NCI-H774 (cell line): ENCODE measurements at places on chromosomes 11 and 22.
A peak's percentile ranks its signal among the peaks of the same experiment; 100 is the strongest.

- DNase-seq, result no peak
Measured at GRCh38 chr11:15499674-15500073, 385.0 kb downstream of the INSC start.

DNA sequence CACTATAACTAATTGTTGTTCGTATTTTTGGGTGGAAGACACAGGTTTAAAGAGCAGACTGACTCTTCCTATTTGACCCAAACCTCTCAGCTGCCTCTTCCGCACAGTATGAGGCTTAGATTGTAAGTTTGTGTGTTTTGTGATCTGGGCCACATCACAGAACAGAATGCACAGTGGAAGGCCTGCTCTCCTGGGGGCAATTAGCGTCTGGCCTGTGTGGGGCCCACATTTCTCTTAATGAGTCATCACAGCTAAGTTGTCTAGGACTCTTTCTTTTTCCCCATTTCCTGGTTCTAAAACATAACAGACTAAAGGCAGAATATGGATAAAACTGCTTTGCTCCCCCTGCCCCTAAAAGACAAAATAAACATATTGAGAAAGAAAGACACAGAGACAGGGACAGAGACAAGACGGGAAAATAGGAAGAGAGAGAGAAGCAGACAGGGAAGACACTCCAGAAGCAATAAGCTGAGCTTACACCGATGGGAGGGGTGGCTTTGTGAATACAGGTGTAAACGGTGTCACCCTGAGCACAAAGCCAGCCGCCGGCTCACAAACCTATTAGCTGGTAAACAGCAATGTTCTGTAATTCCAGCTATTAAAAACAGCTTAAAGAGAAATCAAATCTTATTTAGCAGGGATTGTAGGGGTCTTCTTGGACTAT, 127.4 kb upstream of the OPCML start:
- peak; percentile 63 for DNase-seq

- DNase-seq, result no peak
Measured at GRCh38 chr11:26142891-26143290, 189.0 kb upstream of the ANO3 start.

DNA sequence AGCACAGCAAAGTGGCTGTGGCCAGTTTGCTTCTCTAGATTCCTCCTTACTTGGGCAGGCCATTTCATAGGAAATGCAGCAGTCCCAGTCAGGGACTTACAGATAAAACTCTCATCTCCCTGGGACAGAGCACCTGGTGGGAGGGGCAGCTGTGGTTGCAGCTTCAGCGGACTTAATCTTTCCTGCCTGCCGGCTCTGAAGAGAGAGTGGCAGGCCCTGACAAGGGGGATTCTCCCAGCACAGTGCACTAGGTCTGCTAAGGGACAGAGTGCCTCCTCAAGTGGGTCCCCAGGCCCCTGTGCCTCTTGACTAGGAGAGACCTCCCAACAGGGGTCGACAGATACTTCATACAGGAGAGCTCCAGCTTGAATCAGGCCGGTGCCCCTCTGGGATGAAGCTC, 1649.1 kb downstream of the LRRC4C start:
- no peak for DNase-seq

GRCh38 chr11:47854667-47855066, 6.5 kb upstream of the NUP160 start:
- DNase-seq, result no peak

DNA sequence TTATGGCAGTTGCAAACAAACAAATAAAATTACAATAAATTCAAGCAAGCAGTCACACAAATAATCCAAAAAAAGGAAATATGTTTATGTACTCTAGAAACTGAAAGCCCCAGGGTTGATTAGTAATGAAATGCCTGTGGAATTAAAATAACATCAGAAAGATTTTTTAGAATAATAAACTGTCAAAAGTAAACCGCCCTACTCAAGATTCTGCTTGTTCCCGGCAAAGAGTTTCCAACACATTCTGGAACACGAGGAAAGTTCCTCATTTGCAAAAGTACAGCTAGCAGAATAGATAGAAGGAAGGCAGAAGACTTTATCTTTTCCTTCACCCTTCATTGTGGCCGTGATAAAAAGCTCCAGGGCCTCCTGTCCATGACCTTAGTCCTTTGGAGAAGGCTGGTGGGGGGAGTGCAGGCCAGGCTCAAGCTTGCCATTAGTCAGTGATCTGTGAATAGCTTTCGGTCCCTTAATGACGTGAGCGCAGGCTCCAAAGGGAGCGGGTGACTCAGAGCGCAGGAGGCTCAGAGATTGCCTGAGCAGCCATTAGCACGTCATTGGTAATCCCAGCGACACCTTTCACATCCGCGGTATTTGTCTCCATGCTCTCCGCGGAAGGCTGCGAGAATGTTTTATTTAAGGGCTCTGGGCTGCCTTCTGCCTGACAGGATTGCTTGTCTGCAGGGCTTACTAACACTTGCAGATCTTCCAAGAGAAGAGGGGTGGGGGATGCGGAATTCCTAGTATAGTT, 458.3 kb downstream of the METTL15 start:
- peak; percentile 58 for DNase-seq

GRCh38 chr22:36733271-36733670, 29.7 kb upstream of the CACNG2 start:
- DNase-seq, result no peak

DNA sequence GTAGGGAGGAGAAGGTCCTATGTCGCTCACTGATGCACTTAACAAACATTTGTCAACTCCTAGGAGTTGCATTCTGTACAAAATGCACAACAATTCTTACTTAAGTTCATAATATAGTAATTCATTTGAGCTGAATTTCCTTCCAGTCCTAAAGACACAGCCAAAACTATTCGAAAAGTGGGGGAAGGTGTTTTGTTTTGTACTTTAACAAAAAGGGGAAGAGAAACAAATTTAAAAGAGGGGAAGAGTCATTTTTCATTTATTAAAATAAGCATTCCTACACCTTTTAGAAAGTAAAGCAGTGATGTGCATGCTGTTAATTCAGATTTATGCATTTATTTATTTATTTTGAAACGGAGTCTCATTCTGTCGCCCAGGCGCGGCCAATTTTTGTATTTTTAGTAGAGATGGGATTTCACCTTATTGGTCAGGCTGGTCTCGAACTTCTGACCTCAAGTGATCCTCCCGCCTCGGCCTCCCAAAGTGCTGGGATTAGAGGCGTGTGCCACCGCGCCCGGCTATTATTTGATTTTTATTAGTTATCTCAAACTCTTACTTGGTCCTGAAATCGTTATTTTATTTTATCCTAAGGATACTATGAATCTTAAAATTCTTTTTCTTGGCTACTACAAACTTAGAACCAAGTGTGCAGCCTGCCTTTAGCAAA, 1.1 kb upstream of the FANCF start:
- no peak for DNase-seq

GRCh38 chr22:44822534-44822933, 70.2 kb downstream of the ARHGAP8 start:
- DNase-seq, result no peak

- DNase-seq, result no peak
Measured at GRCh38 chr22:41184679-41185078, 20.4 kb upstream of the L3MBTL2 start.

- peak; percentile 39 for DNase-seq
Measured at GRCh38 chr11:83681031-83681781, 395.0 kb upstream of the CCDC90B start.

DNA sequence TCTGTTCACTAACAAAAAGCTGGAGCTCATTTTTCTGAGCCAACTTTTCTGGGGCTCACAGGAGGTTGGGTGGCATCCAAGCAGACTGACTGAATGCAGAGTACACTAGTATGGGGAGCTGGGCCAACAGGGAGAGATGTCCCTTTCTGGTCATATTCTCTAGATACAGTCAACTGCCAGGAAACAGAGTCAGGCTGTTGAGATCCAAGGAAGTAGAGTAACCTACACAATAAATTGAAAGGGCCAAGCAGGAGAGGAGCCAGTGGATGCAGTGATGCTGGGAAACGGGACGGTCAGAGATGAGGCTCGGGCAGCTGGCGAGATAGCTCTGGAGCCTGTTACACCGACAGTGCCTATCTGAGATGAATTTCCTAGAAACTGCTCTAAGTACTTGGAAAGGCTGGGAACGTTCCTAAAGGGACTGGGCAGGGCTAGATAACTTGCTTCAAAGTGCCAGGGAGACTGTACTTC, 71.1 kb downstream of the LARGE2 start:
- no peak for DNase-seq

DNA sequence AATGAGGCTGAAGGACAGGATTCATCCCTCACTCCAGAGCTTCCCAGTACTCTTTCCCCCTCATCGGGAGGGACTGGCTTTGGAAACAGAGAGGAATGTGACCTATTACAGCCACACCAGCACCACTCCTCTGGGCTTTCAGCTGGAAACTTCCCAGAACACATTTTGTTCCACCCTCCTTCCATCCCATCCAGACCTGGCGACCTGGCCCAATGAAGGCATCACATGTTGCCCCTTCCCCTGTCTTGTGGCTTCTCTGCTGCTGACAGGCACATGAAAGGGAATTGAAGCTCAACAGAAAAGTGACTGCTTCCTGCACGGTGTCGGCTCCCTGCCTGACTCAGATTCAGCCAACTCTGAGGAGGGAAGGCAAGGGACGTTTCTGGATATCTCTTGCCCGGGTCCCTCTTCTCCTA, 19.1 kb downstream of the IRAG1 start:
- DNase-seq, result no peak

DNA sequence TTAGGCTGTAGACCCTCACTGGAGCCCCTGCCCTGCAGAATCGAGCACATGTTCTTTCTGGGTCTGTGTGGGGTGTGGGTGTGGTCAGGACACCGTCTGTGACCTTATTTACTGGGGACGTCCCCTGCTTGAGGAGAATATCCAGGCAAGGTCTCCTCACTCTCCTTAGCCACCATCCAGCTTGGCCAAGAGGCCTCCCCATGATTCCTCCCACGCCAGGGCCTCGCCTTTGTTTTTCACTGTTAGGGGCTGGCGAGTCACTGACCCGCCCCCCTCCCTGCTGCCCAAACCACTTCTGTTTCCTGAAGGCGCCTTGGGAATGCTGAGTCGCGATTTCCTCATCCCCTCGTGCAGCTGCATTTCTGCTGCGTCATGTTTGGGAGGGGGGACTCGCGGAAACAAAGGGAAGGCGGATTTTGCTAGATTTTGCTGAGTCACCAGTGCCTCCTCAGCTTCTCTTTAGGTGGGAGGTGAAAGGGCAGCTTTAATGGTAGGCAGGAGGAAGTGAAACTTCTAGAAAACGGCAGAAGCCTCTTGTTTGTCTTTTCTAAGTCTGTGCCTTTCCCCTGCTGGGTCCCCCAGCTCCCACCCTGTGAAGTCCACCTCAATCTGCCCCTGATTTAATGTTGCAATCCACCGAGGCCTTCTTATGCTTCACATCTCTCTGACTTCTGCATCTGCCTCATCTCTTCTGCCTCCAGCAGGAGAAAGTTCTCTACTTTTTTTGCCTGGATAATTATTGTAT, 4.0 kb upstream of the HMOX1 start:
- peak; percentile 64 for DNase-seq

DNA sequence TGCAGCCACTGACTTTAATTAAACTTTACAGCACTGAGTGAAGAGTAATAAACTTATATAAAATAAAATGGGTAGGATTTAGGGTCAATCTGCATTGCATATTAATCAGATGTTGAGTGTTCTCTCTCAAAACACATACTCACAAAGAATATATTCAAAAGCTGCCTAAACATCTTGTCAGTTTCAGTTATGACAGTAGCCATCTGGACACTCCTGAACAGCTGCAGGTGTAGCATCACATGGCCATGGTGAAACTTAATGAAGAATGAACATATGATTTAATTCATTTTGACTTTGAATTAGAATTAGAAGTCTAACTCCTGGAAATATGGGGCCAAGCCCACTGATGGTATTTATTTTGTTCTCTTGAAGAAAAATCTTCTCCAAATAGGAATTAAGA, 684.3 kb upstream of the RAG2 start:
- DNase-seq, result no peak
